ENCODE measurements at places on chromosomes 1 and 21.

- DNase-seq: no peak
These were observed 25.7 kb downstream of the GLMN start for GRCh38 chr1:92273039-92273438.

GRCh38 chr1:201838381-201838780 is 9.4 kb downstream of the IPO9 start:
- DNase-seq: no peak

GRCh38 chr1:31663622-31664452 is 19.2 kb upstream of the PEF1 start:
- peak; percentile 29 for DNase-seq

- no peak for DNase-seq
These were observed 46.9 kb downstream of the DOP1B start for GRCh38 chr21:36203603-36203889.

DNA sequence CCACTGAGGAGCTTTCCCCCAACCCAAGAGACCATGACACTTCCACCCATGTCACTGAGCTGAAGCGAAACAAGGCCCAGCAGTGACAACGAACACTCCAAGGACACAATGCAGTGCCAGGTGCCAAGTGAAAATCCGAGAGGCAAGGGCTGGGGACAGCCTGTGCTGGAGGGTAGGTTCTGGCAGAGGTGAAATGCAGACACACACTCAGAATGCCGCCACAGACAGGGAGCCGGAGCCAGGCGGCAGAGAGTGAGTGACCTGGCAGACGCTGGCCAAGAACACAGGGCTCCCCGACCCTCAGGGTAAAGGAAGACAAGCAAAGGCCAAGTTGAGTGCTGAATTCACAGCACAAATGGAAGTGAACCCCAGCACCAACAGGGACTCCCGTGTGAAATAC is 78.9 kb downstream of the CD46 start:
- no peak for DNase-seq

DNA sequence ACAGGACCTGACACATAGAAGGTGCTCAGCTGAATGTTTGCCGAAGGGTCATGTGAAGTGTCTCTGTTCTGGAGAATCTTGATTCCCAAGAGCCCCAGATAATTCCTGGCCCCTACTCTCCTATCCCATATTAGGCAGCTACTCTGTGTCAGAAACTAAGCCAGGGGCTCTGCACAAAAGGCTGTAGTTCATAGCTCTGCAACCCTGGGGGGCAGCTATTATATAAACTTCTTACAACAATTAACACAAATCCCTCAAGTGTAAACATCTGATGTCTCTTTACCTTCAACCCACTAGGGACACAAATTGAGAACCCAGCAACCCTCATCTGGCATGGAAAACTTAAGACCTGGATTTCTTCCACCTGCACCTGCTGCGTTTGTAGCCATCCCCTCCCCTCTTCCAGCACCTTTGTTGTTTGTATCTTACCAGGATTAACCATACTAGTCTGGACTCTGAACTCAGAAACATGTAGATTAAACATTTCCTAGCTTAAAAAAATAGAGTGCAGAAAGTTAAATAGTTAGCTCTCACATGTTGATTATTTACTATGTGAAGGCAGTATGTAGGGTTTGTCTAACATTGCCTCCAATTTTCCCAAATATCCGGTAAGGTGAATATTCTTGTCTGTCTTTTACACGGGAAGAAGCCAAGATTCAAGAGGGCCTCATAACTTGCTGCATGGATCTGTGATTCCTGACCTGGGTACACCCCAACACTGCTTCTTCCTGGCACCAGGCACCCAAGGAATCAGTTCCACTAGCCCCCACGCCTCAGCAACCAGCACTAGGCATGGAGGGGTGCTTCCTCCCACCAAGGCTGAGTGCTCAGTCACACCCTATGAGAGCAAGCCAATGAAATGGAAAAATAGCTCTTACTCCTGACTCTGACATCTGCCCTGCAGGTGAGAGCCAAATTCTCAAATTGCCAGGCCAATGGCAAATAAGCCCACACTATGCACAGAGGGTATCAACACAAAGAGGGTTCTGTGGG is 220.7 kb upstream of the HOOK1 start:
- DNase-seq: no peak

DNA sequence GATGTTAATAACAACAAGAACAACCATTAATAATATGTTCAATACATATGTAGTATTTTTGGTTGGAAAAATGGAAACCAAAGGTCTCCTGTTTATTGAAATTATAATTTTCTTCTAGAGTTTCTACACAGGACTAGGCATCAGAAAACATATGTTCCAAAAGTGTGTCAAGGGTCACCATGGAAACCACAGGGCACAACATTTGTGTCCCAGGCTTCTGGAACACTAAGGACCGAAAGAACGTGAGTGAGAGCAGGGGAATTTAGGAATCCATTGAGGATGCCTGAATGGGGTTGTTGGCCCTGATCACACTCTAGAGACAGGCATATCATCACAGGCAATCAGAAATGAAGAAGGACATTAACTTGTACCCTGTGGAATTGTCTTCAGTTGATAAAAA is 7.5 kb upstream of the CDC14A start:
- no peak for DNase-seq

DNA sequence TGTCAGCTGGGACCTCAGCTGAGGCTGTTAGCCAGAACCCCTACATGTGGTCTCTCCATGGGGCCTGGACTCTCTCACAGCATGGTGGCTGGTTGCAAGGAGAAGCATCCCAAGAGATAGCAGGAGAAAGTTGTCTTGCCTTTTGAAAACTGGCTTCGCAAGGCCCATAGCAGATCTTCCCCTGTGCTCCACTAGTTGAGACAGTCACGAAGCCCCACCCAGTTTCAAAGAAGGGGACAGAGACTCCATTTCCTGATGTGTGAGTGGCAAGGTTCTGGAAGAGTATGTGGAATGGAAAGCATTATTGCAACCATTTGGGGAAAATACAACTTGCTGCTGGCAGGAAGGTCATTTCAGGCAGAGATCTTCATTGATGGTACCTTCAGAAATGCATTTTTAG is 7.5 kb upstream of the CSRP1 start:
- DNase-seq: no peak

- DNase-seq: no peak
These were observed 24.0 kb downstream of the NADK start for GRCh38 chr1:1754051-1754815.

DNA sequence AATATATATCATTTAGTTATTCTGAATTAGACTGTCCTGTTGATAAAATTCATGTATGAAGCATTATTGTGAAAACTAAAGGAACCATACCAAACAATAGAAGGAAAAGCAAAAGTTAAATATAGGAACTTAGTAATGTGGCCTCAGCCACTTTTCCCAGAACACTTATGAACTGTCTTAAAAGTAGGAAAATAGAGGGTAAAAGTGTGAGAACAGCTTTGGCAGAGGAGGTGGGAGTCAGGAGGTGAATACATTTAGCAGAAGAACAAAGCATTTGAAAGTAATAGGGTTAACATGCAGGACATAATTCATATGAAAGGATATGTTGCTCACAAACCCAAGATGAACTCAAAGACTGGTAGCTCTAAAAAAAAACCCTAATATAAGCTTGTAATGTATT is 121.9 kb downstream of the KCNT2 start:
- DNase-seq: no peak

- no peak for DNase-seq
These were observed 26.3 kb downstream of the RGS8 start for GRCh38 chr1:182658055-182658454.

DNA sequence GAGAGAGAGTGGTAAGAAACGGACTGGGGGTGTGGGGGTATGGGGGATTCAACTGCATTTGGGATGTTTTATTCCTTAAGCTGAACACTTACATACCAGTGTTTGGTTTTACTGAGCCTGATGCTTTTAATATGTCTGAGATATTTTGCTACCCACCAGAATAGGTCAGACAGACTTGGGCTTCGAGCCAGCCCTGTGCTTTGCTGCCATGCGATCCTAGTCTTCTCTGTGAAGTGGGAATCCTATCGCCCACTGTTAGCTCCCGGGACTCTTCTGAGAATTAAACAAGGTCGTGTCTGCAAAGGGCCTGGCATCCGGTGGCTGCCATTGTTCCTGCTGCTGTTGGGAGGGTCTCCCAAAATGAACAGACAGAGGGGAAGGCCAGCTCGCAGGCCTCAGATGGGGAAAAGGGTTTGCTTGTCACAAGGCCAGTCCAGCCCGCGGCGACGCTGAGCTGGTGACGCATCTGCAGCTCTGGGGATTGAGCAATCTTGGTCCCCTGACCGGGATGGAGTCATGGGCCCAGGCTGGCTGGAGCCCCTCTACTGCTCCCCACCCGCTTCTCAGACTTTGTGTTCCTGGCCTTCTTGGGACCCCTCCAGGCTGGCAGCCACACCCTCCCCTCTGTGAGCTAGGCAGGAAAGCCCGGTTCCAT is 26.9 kb upstream of the ECE1 start:
- no peak for DNase-seq

GRCh38 chr1:52679048-52679447 is 19.1 kb downstream of the COA7 start:
- no peak for DNase-seq

GRCh38 chr1:21264898-21265297 is 25.4 kb downstream of the ECE1 start:
- no peak for DNase-seq

DNA sequence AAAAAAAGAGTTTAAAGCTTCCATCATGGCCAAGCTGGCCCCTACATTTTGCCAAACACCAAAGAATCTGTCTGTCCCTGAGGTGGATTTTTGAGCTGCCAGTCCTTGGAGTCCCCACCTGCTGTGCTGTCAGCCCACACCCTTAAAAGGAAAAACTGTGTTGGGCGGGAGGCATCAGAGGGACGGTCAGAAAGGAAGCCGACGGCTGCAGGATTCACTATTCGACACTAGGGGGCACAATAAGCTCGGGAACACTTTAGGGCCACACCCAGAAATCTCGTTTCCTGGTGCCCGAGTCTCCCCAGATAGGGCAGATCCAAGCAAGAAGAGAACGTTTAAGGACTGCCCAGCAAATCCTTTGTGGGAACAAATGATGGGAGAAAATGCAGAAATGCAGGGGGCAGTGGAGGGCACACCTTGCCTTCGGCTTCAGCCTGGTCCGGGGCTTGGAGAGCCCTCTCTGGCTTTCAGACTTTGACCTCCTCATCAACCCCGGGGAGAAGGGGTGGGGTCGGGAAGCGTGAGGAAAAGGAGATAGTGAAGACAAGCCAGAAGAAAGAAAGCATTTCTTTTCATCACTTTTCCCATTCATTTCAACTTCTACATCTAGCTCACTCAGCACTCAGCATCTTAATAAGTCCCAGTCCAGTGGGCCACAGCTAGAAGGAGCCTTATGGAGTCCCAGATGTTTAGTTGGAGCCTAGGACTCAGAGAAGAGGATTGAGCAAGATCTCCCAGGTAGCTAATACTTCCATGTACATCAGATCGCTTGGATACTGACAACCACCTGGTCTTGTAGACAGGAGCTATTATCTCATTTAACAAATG is 5.0 kb upstream of the CTTNBP2NL start:
- DNase-seq: peak; percentile 69

GRCh38 chr1:30743584-30744059 is 14.0 kb downstream of the LAPTM5 start:
- DNase-seq: no peak

DNA sequence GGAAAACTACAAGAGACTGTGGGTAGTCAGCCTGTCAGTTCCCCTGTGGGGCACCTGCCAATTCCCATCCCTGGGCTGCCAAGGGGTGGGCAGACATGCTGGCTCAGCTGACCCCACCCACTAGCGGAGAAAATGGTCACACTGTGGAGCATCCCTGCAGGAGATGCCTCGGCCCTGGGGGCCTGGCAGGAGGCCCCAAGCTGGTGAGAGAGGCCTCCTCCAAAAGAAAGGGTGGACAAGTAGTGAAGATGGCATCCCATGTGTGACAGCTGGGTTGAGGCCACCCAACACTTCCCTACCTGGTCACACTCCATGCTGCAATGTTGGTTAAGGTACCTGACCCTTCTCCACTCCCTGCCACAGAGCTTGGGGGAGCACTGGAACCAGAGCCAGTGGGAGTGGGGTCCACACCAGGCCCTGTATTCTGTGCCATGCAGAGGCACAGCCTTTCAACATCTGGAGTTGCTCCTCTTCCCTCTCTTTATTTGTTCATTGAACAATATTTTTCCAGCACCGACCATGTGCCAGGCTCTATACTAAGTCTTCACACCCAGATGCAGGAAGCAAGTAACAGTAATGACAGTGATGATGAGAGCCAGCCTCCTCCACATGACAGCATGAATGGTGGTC is 59.5 kb downstream of the KLHDC7A start:
- DNase-seq: no peak

All from stimulated activated naive B cell treated with anti-CD40 and anti-IgM and Interleukin-4, amounts not matched to agents 10 μg/mL and 1 μg/mL and 100 μg/mL, for 72 hours (primary cell).